ENCODE measurements at places on chromosomes 6 and 20.

- DNase-seq, result no peak
These were observed 12.9 kb upstream of the WTAP start for GRCh38 chr6:159714404-159714803.

GRCh38 chr20:49770634-49771033 is 42.0 kb upstream of the SLC9A8 start:
- no peak for DNase-seq

DNA sequence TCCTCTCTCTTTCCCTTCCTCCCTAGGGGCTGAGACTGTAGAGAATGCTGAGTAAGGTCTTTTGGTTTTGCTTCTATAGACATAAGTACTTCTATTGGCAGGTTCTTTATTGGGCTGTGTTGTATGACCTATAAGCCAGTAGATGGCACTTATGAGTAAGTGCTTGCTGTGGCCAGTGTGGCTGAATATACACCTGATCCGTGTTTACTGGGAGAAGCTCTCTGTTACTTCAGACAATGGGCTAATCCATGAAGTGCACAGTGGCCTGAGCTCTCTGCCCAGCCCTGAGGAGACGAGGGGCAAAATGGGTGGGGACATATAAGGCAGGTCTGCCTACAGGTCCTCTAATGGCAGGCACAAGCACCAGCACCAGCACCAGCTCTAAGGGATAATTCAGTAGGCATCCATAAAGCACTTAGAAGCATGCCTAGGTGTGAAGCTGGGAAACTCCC is 610.3 kb downstream of the RNF144B start:
- no peak for DNase-seq

GRCh38 chr6:165588515-165588914 is 74.5 kb downstream of the PDE10A start:
- DNase-seq, result no peak

GRCh38 chr6:137879885-137880745 is 13.1 kb downstream of the TNFAIP3 start:
- no peak for DNase-seq

DNA sequence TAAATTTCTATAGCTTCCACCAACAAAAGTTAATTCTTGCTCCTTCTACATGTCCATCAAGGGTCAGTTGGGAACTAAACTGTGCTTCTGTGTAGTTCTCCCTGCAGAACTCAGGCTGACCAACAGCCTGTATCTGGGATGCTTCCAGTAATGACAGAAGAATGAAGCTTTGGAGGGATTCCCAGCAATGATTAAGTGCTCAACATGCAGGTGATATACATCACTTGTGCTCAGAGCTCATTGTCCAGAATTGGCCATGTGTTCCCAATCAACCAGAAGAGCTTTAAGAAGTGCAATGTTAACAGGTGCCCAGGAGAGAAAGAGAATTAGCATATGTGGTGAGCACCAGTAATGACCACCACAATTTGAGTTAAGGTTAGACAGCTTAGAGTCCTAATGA is 37.4 kb upstream of the SNRPB2 start:
- no peak for DNase-seq

DNA sequence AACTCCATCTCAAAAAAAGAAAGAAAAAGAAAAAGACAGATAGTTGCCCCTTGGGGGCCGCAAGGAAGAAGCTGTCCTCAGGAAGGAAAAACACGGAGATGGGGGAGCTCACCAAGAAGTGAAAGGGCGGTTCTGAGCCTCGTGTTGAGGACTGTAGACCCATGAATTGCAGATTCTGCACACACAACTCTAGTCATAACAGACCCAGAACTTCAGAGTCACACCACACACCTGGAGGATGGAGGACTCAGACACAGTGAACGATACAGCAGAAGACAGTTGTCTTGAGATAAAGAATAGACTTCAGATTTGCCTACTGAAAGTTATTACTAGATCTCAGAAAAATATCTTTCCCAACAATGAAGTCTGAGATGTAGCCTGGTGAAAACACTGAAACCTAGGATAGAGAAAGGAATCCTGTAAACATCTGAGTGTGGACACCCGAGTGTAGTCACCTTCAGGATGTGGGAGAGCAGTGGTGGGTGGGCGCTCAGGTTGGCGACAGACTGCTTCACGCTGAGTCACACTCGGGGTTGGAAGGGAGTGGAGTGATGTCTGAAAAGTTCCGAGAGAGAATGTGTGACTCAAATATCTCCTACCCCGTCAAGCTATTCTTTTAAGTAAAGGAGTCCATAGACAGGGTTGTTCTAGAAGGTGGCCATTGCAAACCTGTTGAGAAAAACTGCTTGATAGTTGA is 88.1 kb downstream of the MAP3K4 start:
- peak; percentile 18 for DNase-seq

GRCh38 chr6:33161354-33162331 is 30.6 kb downstream of the COL11A2 start:
- peak; percentile 77 for DNase-seq

- DNase-seq, result no peak
These were observed 58.5 kb downstream of the MRPL14 start for GRCh38 chr6:44068607-44069296.

DNA sequence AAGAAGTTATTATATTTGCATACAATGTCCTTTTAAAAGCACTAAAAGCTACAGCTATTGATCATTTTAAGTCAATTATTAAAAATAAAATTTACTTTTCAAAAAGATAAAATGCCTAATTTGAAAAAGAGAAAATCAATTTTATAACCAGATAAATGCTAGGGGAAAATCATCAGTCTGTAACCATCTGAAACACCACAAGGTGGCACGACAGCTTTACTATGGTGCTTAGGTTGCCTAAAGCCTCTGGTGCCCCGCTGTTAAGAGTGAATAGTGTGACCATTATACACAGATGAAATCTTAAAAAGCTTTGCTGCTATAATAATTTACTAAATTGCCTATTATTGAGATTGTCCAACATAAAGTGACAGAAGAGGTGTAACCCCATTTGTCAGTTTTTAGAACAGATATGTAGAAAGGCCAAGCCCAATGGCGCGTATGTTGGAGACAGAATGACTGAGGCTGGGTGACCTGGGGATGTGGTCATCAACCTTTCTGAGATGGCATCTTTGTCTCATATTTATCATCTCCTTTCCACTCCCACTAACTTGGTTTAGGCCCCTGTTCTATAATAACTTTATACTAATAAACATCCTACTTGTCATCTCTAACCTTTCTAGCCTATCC is 100.8 kb downstream of the MOXD1 start:
- no peak for DNase-seq
